Hippocampal formation (tissue), 2 donors: ENCODE measurements at places on chromosomes 5 and 9.

- DNase-seq, result no peak
Measured at GRCh38 chr9:127541865-127542264, 70.2 kb upstream of the STXBP1 start.

DNA sequence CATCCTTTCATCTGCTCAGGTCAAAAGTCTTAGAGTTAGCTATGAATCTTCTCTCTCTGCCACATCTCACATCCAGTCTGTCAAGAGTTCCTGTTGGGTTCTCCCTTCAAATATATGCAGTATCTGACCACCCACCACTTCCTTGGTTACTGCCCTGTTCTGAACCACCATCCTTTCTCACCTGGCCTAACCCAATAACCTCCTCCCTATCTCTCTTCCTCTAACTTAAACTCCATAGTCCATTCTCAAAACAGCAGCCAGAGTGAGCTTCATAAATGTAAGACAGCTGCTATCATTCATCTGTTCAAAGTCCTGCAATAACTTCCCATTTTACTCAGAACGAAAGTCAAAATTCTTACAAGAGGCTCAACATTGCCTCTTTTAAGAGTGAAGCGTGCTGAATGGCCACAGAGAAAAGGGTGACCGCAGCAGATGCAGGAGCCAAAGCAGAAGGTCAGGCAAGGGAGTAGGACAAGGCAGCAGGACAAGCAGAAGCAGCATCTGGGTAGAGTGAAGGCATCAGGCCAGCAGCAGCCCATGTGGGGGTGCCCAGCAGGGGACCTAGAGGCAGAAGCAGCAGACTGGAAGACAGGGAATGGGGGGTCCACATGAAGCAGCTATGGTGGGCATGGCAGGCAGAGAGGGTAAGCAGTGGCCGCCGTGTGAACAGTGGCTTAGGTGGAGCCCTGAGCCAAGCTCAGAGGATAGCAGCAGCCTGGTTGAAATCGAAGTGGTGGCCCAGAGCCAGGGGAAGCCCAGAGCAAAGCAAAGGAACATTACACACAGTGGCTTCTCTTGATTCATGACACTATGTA is 39.3 kb upstream of the CDC42SE2 start:
- DNase-seq, result peak; percentile 10

DNA sequence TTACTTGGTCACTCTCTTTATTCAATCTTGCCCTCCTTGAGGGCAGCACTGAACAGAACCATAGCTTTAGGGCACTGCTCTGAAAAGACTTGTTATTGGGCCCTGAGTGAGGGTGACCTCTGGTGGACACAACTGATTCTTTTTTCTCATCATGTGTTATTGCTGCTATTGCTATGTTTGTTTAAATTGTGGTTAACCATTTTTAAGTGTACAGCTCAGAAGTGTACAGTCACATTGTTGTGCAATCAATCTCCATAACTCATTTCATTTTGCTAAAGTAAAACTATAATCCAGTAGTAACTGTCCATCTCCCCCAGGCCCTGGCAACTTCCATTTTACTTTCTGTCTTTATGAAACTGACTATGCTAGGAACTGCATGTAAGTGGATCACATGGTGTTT is 351.1 kb upstream of the RIOK2 start:
- peak; percentile 4 for DNase-seq

- no peak for DNase-seq
Measured at GRCh38 chr9:131732061-131732526, 7.8 kb downstream of the RAPGEF1 start.

GRCh38 chr9:12230708-12231107 is 462.5 kb upstream of the TYRP1 start:
- no peak for DNase-seq

DNA sequence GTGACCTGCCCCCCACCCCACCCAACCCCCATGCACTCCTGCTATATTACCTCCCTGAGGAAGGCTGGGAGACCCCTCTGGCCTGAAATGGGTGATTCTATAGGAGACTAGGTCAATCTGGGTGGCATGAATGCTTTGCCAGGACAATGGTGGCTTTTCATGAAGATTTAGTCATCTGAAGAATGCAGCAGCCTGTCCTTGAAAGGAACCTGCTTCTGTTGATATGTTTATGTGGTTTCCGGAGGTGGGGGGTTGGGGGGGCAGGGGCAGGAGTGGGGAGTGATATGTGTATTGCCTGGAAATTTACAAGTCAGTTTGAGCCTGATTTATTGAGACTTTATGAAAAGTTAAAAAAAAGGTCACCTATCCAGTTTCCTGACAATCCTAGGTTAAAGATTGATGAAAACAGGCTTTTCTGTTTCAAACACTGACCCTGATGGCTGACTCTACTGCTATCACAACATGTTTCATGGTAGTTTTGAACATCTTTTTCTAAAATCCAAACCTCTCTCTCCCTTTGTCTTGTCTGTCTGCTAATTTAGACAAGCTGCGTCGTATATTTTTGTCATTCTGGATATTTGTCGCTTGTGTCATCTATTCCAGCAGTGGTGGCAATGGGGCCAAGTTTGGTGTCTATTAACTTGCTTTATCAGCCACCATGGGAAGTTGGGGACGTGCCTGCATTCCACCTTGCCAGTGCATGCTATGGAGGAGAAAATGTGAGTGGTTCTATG is 153.7 kb upstream of the EGFLAM start:
- DNase-seq, result no peak
